ENCODE measurements at places on chromosomes 1 and 21.

DNA sequence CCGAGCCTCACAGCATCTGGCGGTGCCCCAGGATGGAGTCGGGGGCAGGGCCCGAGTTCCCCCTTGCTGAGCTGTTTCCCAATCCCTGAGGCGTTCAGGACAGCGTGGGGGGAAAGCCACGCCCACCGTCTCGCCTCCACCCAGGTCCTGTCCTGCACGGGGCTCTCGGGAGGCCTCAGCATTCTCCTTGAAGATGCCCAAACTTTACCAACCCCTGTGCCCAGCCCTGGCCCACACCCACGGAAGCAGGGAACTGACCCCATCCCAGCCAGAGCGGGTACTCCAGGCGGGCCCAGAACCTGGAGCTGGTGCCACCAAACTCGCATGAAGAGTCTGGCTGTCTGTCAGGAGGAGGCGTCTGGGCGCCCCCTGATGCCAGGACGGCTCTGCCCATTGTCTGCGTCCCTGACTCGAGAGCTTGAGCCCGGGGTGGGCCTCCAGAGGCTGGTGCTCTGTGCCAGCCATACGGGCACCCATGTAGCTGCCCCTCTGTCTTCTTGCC, 35.3 kb upstream of the POFUT2 start:
- no peak for DNase-seq

- DNase-seq: no peak
Measured at GRCh38 chr1:33093004-33093403, 12.1 kb downstream of the AZIN2 start.

DNA sequence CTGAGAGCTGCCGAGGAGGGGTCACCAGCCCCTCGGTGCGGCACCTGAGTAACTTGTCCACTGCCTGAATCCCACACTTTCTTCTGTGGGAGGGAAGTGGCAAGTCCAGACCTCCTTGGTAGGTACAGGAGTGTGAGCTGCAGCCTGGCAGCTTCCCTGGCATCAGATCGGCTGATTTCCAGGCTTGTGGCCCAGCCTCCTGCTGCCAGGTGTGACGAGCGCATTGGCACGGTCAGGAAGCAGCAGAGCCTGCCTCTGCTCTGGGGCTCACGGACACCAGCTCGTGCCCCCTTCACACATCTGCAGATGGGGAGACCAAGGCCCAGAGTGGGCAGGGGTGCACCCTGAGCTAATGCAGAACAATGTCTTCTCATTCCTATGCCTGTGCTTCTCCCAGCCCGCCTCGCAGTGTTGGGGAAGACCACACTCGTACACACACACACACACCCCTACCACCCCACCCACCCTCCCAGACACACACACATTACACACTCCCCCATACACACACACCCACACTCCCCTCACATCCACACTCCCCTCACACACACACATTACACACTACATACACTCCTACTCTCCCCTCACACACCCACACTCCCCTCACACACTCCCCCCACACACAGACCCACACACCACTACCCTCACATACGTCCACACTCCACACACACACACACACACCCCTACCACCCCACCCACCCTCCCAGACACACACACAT, 33.1 kb upstream of the SELENON start:
- DNase-seq: no peak

- no peak for DNase-seq
Measured at GRCh38 chr21:38533887-38534286, 35.6 kb upstream of the ERG start.

- DNase-seq: no peak
Measured at GRCh38 chr1:91660708-91661107, 160.1 kb downstream of the CDC7 start.

- DNase-seq: no peak
Measured at GRCh38 chr1:46692811-46693770, 21.4 kb downstream of the TEX38 start.

Measured in hematopoietic multipotent progenitor cell treated with erythropoietin and hydrocortisone succinate and interleukin-3 and kit ligand, for 17 days (in vitro differentiated cells).